ENCODE measurements at places on chromosomes 12 and 14.

- no peak for DNase-seq
These were observed 14.2 kb downstream of the HEBP1 start for GRCh38 chr12:12985817-12986408.

DNA sequence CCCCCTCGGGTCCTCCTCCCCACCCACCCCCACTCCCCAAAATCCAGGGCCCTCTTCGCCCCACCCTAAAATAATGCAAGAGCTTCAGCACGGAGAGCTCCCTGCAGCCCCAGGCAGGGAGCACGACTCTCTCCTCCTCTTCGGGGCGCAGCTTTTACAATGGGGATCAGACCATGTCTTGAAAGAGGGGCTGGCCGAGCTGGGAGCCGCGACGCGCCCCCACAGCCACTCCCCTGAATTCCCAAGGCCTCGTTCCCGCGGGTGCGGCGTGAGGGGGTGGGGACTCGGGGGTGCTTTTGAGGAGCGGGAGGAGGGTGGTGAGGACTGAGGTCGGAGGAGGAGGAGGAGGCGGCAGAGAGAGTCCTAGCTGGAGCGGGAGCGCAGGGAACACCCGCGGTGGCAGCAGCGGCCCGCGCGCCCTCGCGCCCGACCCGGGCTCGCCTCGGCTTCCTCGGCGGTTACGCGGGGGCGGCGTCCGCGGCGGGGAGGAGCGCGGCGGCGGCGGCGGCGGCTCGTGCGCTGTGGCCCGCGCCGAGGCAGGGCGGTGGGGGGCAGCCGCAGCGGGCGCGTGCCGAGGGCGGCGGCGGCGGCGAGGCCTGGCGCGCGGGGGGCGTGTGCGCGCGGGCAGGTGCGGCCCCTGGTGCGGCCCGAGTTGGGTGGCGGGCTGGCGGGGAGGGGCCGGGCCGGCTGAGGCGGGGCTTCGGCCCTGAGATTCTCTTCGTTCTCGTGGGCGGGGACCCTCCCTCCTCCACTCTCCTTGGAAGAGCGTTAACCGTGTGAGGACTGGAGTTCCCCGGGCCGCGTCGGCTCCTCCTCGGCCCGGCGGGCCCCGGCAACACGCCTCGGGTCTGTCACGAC lies at the start of gene ANKS1B:
Gene ANKS1B (minus strand): TSS at position 666 of the 858 bp plus-strand sequence. CDS start 699 bp downstream, outside the sequence.
- no peak for DNase-seq

GRCh38 chr12:93722835-93723567 lies 45.8 kb downstream of the CRADD start:
- DNase-seq = no peak

GRCh38 chr14:58864751-58865513 lies 227.2 kb downstream of the DACT1 start:
- no peak for DNase-seq

DNA sequence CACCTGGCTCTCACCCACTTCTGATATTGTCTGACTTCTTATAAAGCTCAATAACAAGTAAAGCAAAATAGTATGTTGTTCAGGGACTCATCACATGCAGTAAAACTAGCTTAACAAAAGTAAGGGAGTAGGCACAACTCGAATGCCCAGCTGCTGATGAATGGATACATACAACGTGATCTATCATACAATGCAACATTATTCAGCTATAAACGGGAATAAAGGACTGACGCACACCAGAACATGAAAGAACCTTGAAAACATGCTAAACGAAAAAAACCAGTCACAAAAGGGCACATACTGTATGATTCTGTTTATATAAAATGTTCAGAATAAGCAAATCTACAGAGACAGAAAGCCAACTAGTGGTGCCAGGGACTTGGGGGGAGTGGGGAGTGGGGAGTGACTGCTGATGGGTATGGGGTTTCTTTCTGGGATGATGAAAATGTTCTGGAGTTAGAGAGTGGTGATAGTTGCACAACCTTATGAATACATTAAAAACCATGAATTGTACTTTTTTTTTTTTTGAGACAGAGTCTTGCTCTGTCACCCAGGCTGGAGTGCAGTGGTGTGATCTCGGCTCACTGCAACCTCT lies 11.1 kb downstream of the PLBD2 start:
- DNase-seq = no peak

DNA sequence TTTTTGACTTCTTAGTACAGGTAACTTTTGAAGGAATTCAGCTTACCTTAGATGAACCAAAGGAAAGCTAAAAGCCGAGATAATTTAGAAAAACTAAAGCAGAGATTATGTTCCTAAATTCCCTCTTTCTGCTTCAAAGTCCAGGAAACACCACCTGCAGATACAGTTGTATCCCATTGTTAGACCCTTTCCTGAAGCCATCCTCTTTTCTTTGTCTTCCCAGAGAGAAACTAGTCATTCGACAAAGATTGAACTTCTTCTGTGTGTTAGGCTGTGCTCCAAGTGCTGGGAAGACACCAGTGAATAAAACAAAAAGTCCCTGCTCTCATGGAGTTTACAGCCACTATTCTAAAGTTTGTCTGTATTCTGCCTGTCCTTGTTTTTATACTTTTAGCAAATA lies 29.3 kb downstream of the PPM1A start:
- DNase-seq = no peak

GRCh38 chr12:87679251-87679650 lies 349.9 kb downstream of the C12orf50 start:
- DNase-seq = no peak

- no peak for DNase-seq
These were observed 56.8 kb downstream of the GNG2 start for GRCh38 chr14:51917193-51917592.

DNA sequence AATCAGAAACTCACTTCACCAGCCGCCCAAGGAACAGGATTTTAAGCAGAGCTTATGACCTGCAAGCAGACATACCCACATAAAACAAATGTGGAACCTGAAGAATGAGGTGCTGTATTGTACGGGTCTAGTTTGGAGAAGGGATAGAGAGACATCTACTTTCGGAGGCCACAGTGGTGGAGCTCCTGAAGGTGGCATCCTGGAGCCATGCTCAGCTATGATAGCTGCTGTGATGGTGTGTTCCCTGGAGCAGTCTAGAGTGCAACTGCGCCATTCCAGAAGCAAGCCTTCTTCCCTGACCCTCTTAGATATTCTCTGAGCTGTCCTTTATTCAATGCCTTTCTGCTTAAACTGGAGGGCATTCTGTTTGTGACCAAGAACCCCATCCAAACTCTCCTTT lies 402.6 kb downstream of the FUT8 start:
- DNase-seq = no peak

- peak; percentile 67 for DNase-seq
These were observed 625 bp upstream of the ARHGAP5 start for GRCh38 chr14:32076278-32077080.

DNA sequence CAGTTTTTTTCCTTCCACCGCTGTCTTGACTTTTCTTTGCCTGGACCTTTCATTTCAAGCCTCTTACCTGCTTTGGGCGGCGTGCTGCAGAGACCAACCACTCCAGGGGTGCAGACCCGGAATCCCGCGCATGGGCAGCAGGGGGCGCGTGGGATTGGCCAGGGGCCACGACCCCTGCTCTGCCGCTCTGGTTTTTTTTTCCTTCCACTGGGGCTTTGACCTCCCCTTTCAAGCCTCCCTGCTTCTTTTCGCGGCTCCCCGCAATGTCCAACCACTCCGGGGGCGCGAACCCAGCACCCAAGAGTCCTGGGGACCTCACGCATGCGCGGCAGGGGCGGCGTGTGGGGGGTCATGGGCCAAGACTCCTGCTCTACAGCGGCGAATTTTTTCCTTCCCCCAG lies 325.1 kb downstream of the ALG10 start:
- DNase-seq = no peak

- DNase-seq = no peak
These were observed 13.5 kb upstream of the RAB35 start for GRCh38 chr12:120130011-120130410.

GRCh38 chr14:23079716-23080115 lies 15.2 kb downstream of the ACIN1 start:
- no peak for DNase-seq

- DNase-seq = no peak
These were observed 135.6 kb downstream of the BRMS1L start for GRCh38 chr14:35961697-35962274.

GRCh38 chr14:104363891-104364760 lies 215.4 kb upstream of the C14orf180 start:
- no peak for DNase-seq

- DNase-seq = no peak
These were observed 64.4 kb downstream of the NUAK1 start for GRCh38 chr12:106074361-106074705.

DNA sequence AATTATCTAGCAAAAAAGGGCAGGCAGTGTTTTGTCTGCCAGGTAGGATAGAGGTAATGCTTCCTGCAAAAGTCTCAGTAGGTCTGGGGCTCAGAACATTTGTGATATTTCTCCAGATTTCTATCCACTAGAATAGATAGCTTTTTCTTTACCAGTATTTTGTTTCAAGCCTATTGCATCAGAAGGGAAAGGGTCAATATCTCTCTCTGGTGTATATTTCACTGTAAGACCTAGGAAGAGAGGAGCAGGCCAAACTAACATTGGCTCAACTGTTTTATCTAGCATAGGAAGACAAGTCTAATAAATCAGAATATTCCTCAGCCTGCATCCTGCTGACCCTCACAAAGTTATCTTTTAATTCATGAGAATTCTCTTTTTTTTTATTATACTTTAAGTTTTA lies 106.7 kb upstream of the DAAM1 start:
- DNase-seq = no peak

GRCh38 chr14:71466251-71466650 lies 466.0 kb upstream of the RGS6 start:
- DNase-seq = no peak

- DNase-seq = no peak
These were observed 47.2 kb downstream of the DRAM1 start for GRCh38 chr12:101924618-101925017.

- DNase-seq = no peak
These were observed 57.0 kb upstream of the DIO3 start for GRCh38 chr14:101504096-101504948.

GRCh38 chr12:43501703-43502102 lies 50.3 kb downstream of the ADAMTS20 start:
- DNase-seq = no peak

DNA sequence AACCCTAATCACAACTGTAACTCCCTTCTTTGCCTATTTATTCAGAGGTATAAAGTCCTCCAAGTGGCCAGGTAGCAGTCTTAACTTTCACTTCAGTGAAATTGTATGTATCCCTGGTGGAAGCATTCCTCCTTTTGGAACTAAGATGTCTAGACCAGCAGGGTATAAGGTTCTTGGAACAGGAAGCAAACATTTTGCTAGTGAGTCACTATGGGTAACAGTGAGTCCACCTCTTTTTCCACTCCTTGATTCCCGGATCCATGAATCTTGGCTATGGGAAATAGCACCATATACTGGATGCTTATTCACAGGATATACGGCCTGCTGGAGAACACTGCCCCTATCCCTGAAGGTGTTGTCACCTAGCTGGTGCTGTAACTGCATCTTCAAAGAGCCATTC lies 80.2 kb downstream of the KCNA5 start:
- no peak for DNase-seq

DNA sequence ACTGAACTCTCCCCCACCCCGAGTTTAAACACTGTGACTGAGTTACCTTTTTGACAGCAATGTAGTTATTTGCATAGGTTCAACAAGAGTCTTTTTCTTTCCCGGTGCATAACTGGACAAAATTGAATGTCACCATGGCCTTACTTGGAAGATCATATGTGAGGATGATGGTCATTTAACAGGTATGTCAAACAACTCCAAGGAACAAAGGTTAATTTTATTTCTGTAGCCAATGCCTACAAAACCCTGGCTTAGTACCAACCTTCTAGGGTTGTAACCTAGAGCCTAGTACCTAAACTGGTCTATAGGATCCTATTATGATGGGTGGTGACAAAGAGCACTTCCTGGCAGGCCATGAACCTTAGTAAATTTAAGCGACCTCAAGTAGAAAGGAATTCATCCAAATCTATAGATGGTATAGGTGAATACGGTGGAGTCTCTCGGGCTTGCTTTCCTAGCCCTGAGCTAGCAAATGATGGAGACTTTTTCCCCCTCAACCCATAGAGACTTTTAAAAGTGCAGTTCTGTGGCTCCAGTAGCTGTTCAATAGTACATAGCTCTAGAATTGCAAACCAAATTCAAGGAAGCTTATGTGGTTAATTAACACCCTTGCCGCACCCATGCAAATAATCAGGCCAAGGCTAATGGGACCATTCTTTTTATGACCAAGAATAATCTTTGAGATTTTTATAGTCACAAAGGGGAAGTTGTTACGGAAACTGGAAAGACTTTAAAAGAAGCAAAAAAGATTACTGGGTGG lies 89.0 kb downstream of the SLC38A1 start:
- DNase-seq = no peak

DNA sequence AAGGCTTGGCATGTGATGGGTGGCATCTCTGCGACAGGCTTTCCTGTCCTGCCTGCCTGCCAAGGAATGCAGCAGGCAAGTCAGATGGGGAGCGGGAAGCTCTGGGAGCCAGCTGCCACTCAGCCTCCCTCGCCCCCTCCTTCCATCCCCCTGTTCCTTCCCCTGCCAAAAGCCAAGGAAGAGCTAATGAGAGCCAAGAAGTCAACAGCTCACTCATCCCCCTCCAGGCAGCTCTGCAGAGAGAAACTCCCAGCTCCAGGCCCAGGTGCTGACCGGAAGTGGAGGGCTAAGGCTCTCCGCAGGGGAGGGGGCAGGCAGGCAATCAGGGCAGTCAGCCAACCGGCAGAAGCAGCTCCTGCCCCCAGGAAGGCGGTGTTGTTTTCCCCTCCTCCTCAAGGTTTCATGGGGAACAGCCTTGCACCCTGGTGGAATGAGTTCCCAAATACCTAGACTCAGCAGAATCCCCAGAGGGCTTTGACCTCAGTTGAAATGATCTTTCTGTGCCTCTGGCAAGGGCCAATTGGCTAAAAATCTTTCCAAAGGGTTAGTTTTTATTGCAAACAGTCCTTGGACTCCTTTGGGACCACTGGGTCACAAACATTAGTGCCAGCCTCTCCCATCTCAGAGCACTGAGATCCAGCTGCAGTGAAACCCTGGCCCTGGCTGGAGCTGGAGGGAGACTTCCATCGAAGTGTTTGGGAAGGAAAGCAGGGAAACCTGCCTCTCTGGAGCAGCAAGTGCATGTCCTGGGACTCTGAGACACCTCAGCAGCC lies 349.1 kb downstream of the DPF3 start:
- DNase-seq = no peak

DNA sequence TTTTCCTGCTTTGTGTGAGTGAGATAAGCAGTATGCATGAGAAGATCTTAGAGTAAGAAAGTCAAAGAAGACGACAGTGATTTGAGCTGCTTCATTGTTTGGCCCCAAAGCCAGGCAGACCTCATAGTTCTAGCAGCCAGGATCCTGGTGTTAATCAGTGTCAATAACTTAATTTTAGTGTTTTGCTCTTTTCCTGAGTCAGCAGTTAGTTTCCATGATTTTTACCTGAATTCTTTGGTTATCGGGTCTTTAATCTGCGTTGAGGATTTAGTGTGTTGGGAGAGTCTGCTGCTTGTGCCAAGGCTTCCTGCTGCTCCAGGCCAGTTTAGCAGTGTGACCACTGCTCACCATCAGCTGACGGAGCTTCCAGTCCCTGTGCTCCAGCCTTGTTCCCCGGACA lies 241.6 kb upstream of the SOX5 start:
- no peak for DNase-seq

All from stimulated activated CD4-positive, alpha-beta T cell treated with anti-CD3 and anti-CD28 coated beads, Interleukin-2, amount 100 ng/mL, for 4 hours (primary cell).